Progenitor cell of endocrine pancreas (in vitro differentiated cells): ENCODE measurements at places on chromosomes 6 and 20. TPM values are rescaled to one million over a fixed set of nuclear protein-coding genes. Genes with fewer than 3 reads are reported as not detected.

GRCh38 chr6:135097172-135097571, 42.5 kb upstream of the HBS1L start:
- no peak overlapping the region for H3K27ac ChIP-seq
- peaks cover 6% of the 10 kb centered on the region for H3K27me3 ChIP-seq
- H3K36me3 ChIP-seq, result no peaks in the 10 kb centered on the region
- DNase-seq, result no peak
- no peak overlapping the region for H3K4me3 ChIP-seq
- peaks cover 9% of the 10 kb centered on the region for H3K4me1 ChIP-seq

Gene C20orf202
- total RNA-seq, result 0.26 and 0.27 TPM in 2 replicates

DNA sequence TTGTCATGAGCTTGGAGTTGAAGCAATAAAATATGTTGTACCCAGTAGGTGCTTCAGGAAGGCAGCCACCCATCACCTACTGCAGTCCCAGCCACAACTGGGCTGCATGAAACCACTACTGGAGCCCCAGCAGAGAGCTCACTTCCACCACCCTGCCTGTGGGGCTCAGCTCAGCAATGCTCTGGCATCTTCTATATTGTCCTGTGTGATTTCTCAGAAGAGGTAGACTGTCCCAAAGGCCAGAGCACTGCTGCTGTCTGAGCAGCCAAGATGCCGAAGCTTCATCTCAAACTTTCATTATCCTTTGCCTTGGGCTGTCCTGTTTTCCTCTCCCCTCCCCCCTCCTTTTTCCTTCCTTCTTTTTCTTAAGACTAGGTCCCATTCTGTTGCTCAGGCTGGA, 126.9 kb downstream of the DHX35 start:
- no peaks in the 10 kb centered on the region for H3K36me3 ChIP-seq
- no peak overlapping the region for H3K4me3 ChIP-seq
- peaks cover 12% of the 10 kb centered on the region for H3K27me3 ChIP-seq
- peak overlapping the region; percentile 94 for H3K27ac ChIP-seq

Gene OGFRL1
- total RNA-seq, result 9.4 and 10.4 TPM in 2 replicates

- H3K36me3 ChIP-seq, result no peaks in the 10 kb centered on the region
- H3K27ac ChIP-seq, result peak overlapping the region; percentile 37
- no peaks in the 10 kb centered on the region for H3K27me3 ChIP-seq
- H3K4me1 ChIP-seq, result peaks cover 47% of the 10 kb centered on the region
- DNase-seq, result no peak
Observed at GRCh38 chr6:35492974-35493284, 4.0 kb downstream of the TEAD3 start.

- H3K36me3 ChIP-seq, result no peaks in the 10 kb centered on the region
- peak overlapping the region; percentile 94 for H3K27ac ChIP-seq
- peaks cover 22% of the 10 kb centered on the region for H3K27me3 ChIP-seq
- H3K4me1 ChIP-seq, result peaks cover 17% of the 10 kb centered on the region
- peak overlapping the region; percentile 84 for H3K4me3 ChIP-seq
- peak; percentile 51 for DNase-seq
Observed at GRCh38 chr6:166626177-166627032, 646 bp downstream of the RPS6KA2 start.

Gene EYA4
- total RNA-seq, result 0.33 and 0.41 TPM in 2 replicates

Gene PRPF6
- 74.7 and 76.4 TPM in 2 replicates for total RNA-seq

- DNase-seq, result no peak
- H3K36me3 ChIP-seq, result peaks cover 9% of the 10 kb centered on the region
- no peaks in the 10 kb centered on the region for H3K27me3 ChIP-seq
- no peak overlapping the region for H3K27ac ChIP-seq
- H3K4me3 ChIP-seq, result no peak overlapping the region
- H3K4me1 ChIP-seq, result peaks cover 19% of the 10 kb centered on the region
Observed at GRCh38 chr20:62389601-62390087, 2.7 kb downstream of the RPS21 start.

DNA sequence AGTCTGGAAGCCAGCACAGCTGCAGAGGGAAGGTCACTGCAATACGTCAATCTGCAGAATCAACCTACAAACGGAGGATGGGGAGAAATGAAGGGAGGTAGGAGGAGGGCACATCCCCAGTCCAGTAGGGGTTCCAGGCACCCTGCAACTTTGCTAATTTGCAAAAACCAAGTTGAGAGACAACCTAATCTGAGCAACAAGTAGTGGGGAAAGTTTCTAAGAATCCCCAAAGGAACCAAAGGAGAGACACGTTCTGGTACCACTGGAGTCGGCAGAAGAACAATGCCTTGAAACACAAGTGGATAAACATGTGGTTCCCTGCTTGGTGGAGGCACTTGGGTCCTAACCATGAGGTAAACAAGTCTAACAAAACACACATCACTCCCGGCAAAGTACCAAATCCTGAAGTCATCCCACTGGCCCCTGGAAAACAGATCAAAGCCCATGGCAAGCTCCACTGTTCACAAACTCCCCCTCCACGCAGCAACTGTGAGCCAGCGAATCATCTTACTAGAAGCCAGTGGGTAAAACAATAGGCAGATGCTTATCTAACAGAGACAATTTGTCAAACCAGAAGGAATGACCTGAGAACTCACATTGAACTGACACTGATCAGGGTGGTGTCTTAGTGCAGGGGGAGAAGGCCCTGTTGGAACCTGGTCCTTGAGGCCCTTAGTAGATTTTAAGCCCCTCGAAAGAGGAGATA, 4.7 kb downstream of the MRPS18A start:
- peaks cover 5% of the 10 kb centered on the region for H3K36me3 ChIP-seq
- H3K27me3 ChIP-seq, result no peaks in the 10 kb centered on the region
- H3K27ac ChIP-seq, result peak overlapping the region; percentile 36

Gene R3HDML
- not detected in 2 replicates for total RNA-seq

DNA sequence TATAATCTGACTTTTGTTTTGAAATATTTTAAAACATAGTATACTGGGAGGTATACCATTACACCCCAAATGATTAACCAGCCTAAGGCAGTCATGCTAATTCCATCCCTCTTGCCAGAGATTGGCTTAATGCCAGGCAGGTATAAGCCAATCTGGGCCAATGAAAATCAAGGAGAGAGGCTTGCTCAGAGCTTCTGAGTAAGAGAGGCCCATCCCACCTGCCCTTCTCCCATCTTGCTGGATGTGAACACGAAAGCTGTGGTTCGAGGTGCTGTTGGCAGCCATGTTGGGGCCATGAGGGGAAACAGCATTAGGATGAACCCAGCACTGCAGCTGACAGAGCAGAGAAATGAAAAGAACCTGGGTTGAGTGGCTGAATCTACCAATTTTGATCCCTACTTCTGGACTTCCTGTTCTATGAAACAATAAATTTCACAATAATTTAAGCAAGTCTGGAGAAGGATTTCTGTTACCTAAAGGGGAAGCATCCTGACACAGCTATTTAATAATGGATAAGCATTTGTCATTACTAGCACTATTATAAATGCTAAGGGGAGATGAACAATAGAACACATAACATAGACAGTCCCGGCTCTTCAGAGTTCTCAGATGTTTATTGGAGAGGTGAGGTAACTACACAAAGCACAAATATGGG, 152.3 kb downstream of the CDC5L start:
- H3K27ac ChIP-seq, result no peak overlapping the region
- no peaks in the 10 kb centered on the region for H3K36me3 ChIP-seq
- peaks cover 8% of the 10 kb centered on the region for H3K4me1 ChIP-seq
- H3K4me3 ChIP-seq, result no peak overlapping the region

Gene QRSL1
- 17.2 and 18.3 TPM in 2 replicates for total RNA-seq

GRCh38 chr6:107319906-107320530, 139.3 kb downstream of the PDSS2 start:
- H3K27me3 ChIP-seq, result no peaks in the 10 kb centered on the region
- no peak overlapping the region for H3K4me3 ChIP-seq
- H3K4me1 ChIP-seq, result peaks cover 11% of the 10 kb centered on the region
- no peaks in the 10 kb centered on the region for H3K36me3 ChIP-seq
- DNase-seq, result no peak

Gene OR2B6
- not detected in 2 replicates for total RNA-seq

Gene TXLNB
- total RNA-seq, result not detected in 2 replicates

Gene PLN
- total RNA-seq, result 0.55 and 0.62 TPM in 2 replicates

GRCh38 chr6:84927551-84927950, 163.2 kb upstream of the TBX18 start:
- H3K27ac ChIP-seq, result no peak overlapping the region
- H3K27me3 ChIP-seq, result no peaks in the 10 kb centered on the region
- H3K36me3 ChIP-seq, result no peaks in the 10 kb centered on the region
- no peak for DNase-seq
- H3K4me1 ChIP-seq, result no peaks in the 10 kb centered on the region

Gene WFDC2
- 161 and 188 TPM in 2 replicates for total RNA-seq

GRCh38 chr6:34305982-34306708, 57.3 kb upstream of the SMIM29 start:
- no peak overlapping the region for H3K27ac ChIP-seq
- no peaks in the 10 kb centered on the region for H3K36me3 ChIP-seq
- no peaks in the 10 kb centered on the region for H3K27me3 ChIP-seq
- no peak for DNase-seq

GRCh38 chr20:40925829-40926510, 102.7 kb upstream of the TOP1 start:
- no peak overlapping the region for H3K27ac ChIP-seq
- H3K27me3 ChIP-seq, result peaks cover 10% of the 10 kb centered on the region
- no peaks in the 10 kb centered on the region for H3K4me1 ChIP-seq
- no peaks in the 10 kb centered on the region for H3K36me3 ChIP-seq
- DNase-seq, result no peak

GRCh38 chr6:41531591-41532582, 14.3 kb upstream of the FOXP4 start:
- peaks cover 25% of the 10 kb centered on the region for H3K4me1 ChIP-seq
- H3K27ac ChIP-seq, result no peak overlapping the region
- DNase-seq, result no peak
- peaks cover 13% of the 10 kb centered on the region for H3K27me3 ChIP-seq
- no peak overlapping the region for H3K4me3 ChIP-seq

DNA sequence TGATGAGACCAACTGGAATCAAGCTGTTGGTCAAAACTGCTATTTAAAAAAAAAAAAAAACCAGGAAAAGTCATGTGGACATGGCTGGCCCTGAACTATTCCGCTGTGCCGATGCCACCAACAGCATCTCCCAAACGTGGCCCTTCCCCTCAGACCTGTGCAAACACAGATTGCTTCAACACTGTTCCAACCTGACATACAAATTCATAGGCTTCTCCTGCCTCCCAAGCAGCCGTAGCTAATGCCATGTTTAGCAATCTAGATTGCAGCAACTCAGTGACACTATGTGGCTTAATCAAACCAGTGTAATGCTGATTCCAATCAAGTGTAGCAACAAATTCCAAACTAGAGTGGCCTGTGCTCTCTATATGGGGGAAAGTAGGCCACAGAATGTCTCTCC, 16.2 kb downstream of the PRKN start:
- peaks cover 3% of the 10 kb centered on the region for H3K4me1 ChIP-seq
- no peaks in the 10 kb centered on the region for H3K36me3 ChIP-seq
- H3K27me3 ChIP-seq, result no peaks in the 10 kb centered on the region
- no peak overlapping the region for H3K27ac ChIP-seq
- H3K4me3 ChIP-seq, result no peak overlapping the region

Gene ELOVL4
- 5.9 and 6.2 TPM in 2 replicates for total RNA-seq

Gene DPPA5
- not detected in 2 replicates for total RNA-seq

Gene MUCL3
- total RNA-seq, result 0.05 TPM in 1 of 2 replicates, not detected in the other

Gene STX11
- total RNA-seq, result not detected in 2 replicates

GRCh38 chr20:39468703-39469102, 506.6 kb downstream of the DHX35 start:
- peaks cover 11% of the 10 kb centered on the region for H3K27me3 ChIP-seq
- H3K4me1 ChIP-seq, result peaks cover 4% of the 10 kb centered on the region
- H3K4me3 ChIP-seq, result no peak overlapping the region
- no peaks in the 10 kb centered on the region for H3K36me3 ChIP-seq

DNA sequence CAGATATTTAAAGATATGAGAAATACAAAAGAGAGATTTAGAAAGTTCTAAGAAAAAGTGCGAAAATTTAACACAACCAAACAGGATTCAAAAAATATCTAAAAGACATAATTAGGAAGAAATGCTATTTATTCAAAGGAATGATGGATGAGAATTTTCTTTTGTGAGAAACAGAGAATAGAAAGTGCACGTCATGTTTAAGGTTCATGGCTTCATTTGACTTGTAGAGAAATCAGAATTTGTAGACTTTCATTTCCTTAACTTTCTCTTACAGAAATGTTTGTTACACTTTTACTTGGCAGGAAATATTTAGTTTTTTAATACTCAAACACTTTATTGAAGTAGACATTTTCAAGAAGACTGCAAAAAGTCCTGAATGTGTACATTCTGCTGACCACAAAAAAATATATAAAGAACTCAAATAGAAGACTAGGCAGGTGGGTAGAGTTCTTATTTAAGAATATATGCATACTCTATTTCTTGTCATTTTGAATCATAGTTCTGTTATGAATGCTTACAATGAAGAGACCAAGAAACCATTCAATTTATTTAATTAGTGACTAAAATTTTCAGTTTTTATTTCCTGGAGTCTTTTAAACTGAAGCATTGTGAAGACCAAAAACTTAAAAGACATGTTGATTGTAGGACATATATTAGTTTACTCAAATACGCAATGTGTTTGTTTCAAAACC, 710.5 kb upstream of the HS3ST5 start:
- H3K27ac ChIP-seq, result peak overlapping the region; percentile 66
- H3K4me1 ChIP-seq, result peaks cover 26% of the 10 kb centered on the region
- DNase-seq, result no peak
- peaks cover 1% of the 10 kb centered on the region for H3K36me3 ChIP-seq

DNA sequence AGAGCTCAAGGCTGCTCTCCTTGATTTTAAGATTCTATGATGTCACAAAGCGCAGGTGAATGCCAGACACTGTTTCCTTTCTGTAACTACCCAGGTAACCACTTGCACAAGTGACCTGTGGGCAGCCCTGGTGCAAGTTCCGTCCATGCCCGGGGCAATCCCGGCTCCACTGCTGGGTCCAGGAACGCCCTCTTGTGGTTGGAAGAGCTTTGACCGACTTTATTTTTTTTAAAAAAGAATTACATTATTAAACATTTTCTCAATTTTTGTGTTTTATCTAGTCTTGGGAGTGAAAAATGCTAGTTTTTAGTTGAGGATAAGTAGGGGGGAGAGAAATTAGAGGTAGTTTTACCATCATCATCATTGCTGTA, 695.2 kb downstream of the QKI start:
- no peak overlapping the region for H3K27ac ChIP-seq
- H3K27me3 ChIP-seq, result peaks cover 15% of the 10 kb centered on the region
- no peak for DNase-seq
- peaks cover 7% of the 10 kb centered on the region for H3K4me1 ChIP-seq
- H3K4me3 ChIP-seq, result no peak overlapping the region
- H3K36me3 ChIP-seq, result no peaks in the 10 kb centered on the region

DNA sequence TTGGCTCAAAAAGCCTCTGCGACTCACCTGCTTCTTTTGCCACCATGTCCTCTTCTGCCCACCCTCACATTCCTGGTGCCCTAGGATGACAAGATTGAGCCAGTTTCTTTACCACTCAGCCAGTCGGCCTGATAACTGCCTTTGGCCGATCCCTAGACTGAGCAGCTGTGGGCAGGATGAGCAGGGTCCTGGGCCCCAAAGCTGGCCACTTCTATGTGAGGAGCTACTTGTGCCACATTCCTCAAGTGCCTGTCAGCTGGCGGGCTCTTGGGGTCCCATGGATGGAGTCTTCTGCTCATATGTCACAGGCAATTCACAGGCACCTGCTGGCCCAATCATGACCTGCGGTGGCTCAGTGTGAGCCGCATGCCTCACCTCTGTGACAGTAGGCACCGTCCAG, 16.5 kb downstream of the DYNLRB1 start:
- H3K36me3 ChIP-seq, result peaks cover 36% of the 10 kb centered on the region
- H3K27me3 ChIP-seq, result no peaks in the 10 kb centered on the region
- H3K27ac ChIP-seq, result no peak overlapping the region
- no peak overlapping the region for H3K4me3 ChIP-seq
- H3K4me1 ChIP-seq, result no peaks in the 10 kb centered on the region
- DNase-seq, result no peak
